ENCODE measurements at places on chromosomes 11 and 22.

DNA sequence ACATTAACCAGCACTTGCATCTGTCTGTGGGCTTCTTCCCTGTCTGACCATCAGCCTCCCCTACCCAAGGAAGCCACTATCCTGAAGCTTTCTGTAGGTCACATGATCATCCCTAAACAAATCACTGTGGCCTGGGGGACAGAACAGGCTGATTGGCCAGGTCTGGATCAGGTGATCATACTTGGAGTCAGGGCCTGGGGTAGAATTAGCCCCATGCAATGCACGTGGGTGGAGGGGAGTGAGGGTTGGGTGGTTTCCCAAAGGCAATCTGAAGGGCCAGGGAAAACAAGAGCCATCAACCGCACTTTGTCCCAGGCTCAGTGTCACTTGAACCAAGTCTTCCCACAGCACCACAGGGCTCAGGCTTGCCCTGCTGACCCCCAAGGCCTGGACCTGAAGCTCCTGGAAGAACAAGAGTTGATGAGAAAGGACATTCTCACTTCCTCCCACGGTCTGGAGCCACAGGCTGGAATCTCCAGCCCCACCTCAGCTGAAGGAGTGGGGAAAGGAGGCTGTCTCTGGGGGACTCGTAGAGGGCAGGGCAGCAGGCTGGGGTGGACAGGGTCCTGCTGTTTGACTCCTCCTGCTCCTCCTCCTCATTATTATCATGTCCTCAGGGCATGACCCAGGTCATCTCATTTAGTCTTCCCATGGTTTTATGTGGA is 31.5 kb upstream of the TSPAN18 start:
- no peak for DNase-seq

DNA sequence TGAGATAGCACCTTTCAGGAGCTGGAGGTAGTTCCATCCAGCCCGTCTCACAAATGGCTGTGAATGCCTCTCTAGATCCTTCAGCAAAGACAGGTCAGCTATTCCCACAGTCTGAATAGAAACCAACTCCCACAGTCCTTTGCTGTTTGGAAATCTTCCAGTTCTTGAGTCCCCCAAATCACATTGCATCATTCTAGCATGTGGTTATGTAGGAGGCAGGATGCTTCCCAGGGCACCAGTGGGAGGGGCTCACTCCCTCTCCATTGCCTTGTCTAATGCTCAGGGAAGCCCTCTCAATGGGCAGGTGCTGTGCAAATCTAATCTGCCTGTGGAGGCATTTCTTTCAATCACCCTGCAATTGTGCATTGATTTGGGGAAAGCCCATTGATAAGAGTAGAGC is 14.6 kb downstream of the NAV2 start:
- no peak for DNase-seq

- no peak for DNase-seq
These were observed 5.5 kb upstream of the FAM111A start for GRCh38 chr11:59137190-59137589.

DNA sequence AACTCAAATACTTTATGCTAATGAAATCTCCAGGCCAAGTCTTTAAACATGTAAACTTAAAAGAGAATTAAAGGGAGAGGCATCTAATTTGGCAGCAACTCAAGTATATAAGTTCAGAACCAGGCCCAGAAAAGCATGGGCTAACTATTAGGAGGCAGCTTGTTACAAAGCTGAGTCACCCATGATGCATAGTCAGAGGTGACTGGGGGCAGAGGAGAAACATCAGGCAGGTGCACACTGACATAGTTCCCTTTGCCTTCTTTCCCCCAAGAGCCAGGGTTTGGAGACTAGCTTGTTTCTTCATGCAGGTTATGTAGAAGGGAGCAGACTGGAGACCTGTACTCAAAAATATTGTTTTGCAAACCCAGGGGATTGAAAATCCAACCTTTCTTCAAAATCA is 619.0 kb downstream of the SOX6 start:
- peak; percentile 23 for DNase-seq

DNA sequence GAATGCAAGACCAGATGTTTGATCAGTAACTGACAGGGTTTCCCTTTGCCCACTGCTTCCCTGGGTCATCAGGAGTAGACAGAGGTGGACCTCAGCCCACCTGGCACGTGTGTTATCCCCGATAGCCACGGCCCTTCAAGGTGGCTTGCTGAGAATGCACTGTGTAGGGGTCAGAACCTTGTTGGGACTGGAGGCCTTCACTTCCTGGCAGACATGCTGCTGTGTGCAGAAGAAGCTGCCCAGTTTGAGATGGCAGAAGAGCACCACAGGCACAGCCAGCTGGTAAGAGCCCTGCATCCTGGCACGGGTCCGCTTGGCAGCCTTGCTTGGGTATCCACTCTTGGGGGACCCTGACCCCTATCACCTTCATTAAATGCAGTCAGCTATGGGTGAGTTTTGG is 81.8 kb downstream of the SFI1 start:
- DNase-seq, result no peak

- DNase-seq, result peak; percentile 77
These were observed 20.1 kb downstream of the ST14 start for GRCh38 chr11:130179396-130180306.

GRCh38 chr11:9761441-9761945 is 97.6 kb downstream of the SWAP70 start:
- DNase-seq, result no peak

DNA sequence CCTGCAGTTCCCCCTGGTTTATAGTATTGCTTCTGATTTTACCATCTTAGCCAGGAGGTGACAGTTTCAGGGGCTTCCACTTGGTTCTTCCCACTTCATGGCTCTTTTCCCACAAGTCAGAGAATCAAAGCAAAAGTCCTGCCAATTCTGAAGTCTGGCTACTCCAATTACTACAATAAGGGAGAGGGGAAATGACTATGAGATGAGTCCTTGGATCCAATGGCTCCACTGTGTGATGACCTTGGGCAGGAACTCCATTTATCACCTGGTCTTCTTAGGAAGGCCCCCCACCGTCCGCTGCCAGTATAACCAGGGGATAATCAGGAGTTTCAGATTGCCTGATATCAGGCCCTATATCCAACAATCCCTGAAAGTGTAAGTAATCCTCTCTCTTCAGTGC is 31.6 kb upstream of the CCND1 start:
- no peak for DNase-seq

- no peak for DNase-seq
These were observed 4.7 kb upstream of the PARVB start for GRCh38 chr22:44019416-44019815.

- DNase-seq, result no peak
These were observed 1402.0 kb downstream of the BRD1 start for GRCh38 chr22:48425641-48426040.

GRCh38 chr22:21948824-21949568 is 3.7 kb downstream of the PPM1F start:
- DNase-seq, result no peak

GRCh38 chr11:96028746-96029145 is 104.8 kb upstream of the MTMR2 start:
- DNase-seq, result no peak

GRCh38 chr11:2663915-2664314 is 35.9 kb downstream of the KCNQ1OT1 start:
- no peak for DNase-seq

- no peak for DNase-seq
These were observed 14.9 kb downstream of the DAGLA start for GRCh38 chr11:61694946-61695706.

DNA sequence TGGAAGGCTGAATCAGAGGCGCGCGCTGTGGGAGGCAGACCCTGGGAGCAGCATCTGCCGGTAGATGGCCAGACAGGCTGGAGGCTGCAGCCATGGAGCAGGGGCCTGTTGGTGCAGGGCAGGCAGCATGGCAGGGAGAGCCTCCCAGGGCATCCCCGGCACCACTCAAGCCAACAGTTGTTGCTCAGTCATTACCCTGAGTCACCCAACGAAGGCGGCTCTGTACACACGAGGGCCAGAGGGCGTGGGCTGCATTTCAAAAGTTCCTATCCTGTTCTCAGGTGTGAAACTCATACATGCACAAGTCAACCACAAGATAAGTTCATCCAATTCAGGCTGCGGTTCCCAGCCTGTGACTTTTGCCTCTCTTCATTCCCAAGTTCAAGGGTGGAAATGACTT is 2.6 kb downstream of the ANO1 start:
- no peak for DNase-seq

GRCh38 chr22:38762551-38762983 is 6.8 kb upstream of the SUN2 start:
- no peak for DNase-seq

- DNase-seq, result no peak
These were observed 112.5 kb downstream of the BBOX1 start for GRCh38 chr11:27153136-27153535.

- no peak for DNase-seq
These were observed 97.4 kb upstream of the IGLL5 start for GRCh38 chr22:22789922-22790845.

GRCh38 chr11:123184531-123184930 is 10.5 kb downstream of the CLMP start:
- no peak for DNase-seq

- no peak for DNase-seq
These were observed 24.5 kb downstream of the MCHR1 start for GRCh38 chr22:40703736-40704135.

GRCh38 chr11:45659031-45659817 is 6.2 kb downstream of the CHST1 start:
- no peak for DNase-seq

DNA sequence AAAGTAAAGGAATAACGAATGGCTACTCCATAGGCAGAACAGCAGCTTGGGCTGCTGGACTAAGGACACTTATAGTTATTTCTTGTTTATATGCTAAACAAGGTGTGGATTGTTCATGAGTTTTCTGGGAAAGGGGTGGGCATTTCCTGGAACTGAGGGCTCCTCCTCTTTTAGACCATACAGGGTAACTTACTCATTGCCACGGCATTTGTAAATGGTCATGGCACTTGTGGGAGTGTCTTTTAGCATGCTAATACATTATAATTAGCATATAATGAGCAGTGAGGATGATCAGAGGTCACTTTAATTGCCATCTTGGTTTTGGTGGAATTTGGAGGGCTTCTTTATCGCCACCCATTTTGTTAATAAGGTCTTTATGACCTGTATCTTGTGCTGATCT is 7.0 kb downstream of the OR4X1 start:
- no peak for DNase-seq

GRCh38 chr11:23947883-23948282 is 549.0 kb upstream of the LUZP2 start:
- no peak for DNase-seq

DNA sequence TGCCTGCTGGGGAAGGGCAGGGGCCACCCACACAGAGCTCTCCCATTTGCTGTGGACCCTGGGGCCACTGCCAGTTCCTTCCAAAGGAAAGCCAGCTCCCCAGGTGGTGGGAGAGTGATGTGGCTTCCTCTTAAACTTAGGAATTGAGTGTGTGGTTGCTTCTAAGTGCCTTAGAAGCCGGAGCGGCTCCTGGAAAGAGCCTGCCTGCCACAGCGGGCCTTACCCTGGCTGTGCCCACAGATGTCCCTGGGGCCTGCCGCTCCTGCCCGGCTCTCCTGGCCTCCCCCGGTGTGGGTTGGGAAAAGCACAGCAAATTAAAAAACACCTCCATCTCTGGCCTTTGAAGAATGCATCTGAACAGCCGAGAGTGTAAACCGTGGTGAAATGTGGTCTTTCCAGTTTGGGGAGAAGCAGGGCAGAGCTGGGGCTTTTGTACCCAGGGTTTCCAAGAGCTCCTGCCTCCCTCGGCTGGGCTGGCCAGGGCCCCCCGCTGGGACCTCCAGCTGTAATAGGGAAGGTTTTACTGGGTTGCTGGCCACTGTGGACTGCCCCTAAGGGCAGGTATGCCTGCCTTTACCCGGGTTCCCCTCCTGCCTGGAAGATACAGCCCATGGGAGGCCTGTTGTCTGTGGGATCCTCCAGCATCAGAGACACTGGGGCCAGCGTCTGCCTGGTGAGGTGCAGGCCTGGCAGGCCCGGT is 30.2 kb downstream of the LRP5 start:
- no peak for DNase-seq

DNA sequence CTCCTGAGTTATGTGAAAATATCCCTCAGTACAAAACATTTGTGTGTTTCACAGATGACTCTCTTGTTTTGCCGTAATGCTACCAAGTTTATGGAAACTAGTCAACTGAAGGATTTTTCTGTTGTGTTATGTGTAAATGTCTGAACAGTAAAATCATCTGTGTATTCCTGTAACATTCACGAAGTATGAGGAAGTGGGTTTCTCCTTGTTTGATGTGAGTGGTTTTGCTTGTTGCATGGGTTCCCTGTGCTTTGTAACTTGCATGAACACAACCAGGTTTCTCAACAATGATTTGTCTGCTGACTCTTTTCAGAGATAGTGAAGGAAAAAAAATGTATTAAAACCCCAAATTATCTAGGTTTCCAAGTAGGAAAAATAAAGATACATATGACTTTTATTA is 138.1 kb downstream of the PGR start:
- DNase-seq, result no peak

GRCh38 chr22:26585104-26585790 is 4.7 kb downstream of the TPST2 start:
- peak; percentile 35 for DNase-seq

- no peak for DNase-seq
These were observed 145.6 kb downstream of the EFCAB6 start for GRCh38 chr22:43666457-43666856.

DNA sequence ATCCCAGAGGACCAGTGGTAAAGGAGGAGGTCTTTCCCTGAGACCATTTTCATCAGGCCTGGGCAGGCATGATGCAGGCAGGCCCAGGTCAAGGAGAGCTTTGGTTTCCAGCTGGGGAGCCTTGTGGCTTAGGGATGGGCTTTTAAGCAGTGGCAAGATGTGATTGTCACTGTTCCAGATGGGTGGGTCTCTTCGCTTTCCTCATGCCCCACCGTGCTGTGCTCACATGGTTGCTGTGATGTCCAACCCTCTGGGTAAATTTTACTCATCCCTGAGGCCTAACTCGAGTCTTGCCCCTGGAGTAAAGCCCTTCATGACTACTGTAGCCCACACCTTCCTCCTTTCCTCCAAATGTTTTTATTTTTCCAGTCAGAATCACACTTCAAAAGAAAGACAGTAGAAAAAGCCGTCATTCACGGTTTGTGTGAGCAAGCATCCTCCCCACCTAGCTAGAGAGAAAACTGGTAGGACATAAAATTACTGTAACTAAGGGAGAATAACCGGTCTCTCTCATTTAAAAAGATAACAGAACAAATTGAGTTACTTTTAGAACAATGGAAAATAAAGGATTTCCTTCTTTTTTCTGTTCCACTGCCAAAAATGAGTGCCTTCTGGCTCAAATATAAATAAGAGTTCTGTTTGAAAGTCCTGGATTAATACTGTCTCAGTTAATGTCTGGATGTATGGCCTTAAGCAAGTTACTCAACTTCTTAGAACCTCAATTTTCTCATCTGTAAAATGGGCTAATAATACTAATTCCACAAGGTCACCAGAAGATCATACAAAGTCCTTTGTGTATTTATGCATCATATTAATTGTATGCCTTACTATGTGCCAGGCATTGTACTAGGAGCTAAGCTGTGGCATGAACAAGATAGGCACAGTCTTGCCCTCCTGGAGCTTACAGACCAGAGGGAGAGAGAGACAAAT is 84.9 kb downstream of the ME3 start:
- DNase-seq, result no peak

All from kidney epithelial cell (primary cell).